ENCODE measurements at places on chromosomes 6 and 20.

- DNase-seq = no peak
These were observed 80.7 kb upstream of the CCDC167 start for GRCh38 chr6:37580176-37580955.

- no peak for DNase-seq
These were observed 384.0 kb upstream of the SASH1 start for GRCh38 chr6:147958683-147959082.

DNA sequence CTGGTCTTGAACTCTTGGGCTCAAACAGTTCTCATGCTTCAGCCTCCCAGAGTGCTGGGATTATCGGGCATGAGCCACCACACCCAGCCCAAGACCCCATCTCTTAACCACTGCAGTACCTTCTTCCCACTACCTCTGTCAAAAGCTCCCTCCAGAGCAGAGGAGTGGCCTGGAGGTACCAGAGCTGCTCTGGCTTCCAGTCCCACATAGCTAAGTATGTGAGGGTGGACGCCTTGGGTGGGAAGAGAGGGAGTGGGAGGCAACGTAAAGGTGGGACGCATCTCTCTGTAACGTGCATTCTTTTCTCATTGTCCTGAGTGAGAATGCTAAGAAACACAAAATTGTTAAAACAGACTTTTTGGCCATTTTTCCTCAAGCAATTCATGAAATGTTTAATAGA lies 24.5 kb downstream of the TM9SF4 start:
- no peak for DNase-seq

- no peak for DNase-seq
These were observed 35.4 kb upstream of the FOXA2 start for GRCh38 chr20:22619806-22620205.

- DNase-seq = no peak
These were observed 70.7 kb downstream of the SLX4IP start for GRCh38 chr20:10505827-10506226.
